A549 treated with Mapracorat at 1 μM for 4 hours (cell line): ENCODE measurements at places on chromosomes 6 and 20. TPM values are rescaled to one million over a fixed set of nuclear protein-coding genes. Genes with fewer than 3 reads are reported as not detected.

Gene NHLRC1
- total RNA-seq = 1.3 to 2.0 TPM (median 1.6 TPM) in 5 replicates

Gene ULBP2
- 2.9 to 3.9 TPM (median 3.4 TPM) in 5 replicates for total RNA-seq

Gene FUT9
- total RNA-seq = not detected in 5 replicates

Gene LY6G5C
- 0.92 to 1.6 TPM (median 1.1 TPM) in 5 replicates for total RNA-seq
